ENCODE measurements at places on chromosomes 6 and 20.
A peak's percentile ranks its signal among the peaks of the same experiment; 100 is the strongest.

GRCh38 chr6:144123421-144123820 lies 26.9 kb upstream of the STX11 start:
- DNase-seq = no peak

- DNase-seq = no peak
Observed at GRCh38 chr6:75488033-75488432, 5.6 kb downstream of the FILIP1 start.

DNA sequence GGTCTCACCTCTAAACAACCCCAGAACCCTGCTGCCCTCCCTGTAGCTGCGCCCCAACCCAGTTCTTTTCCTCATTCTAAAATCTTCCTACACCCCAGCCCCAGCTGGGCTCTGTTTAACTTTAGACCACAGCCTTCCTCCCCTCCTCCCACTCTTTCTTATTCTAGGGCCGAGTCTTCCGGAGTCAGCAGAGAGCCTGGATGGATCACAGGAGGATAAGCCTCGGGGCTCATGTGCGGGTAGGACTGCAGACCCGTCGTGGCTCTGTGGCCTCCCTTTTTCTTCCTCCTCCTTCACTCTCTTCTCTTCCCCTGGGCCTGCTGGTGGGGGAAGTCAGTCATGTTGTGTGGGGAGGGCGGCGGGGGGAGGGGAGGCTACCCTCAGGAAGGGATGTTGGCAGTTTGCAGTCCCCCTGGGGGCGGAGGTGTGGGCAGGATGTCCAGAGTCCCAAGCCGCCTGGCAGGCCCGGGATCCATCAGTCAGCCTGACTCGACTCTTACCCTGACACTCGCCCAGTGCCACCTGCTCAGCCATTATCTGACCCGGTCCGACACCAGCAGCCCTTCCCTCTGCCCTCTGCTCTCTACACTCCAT lies 8.1 kb downstream of the CAPN11 start:
- no peak for DNase-seq

- peak; percentile 21 for DNase-seq
Observed at GRCh38 chr6:40845553-40845952, 193.5 kb downstream of the UNC5CL start.

DNA sequence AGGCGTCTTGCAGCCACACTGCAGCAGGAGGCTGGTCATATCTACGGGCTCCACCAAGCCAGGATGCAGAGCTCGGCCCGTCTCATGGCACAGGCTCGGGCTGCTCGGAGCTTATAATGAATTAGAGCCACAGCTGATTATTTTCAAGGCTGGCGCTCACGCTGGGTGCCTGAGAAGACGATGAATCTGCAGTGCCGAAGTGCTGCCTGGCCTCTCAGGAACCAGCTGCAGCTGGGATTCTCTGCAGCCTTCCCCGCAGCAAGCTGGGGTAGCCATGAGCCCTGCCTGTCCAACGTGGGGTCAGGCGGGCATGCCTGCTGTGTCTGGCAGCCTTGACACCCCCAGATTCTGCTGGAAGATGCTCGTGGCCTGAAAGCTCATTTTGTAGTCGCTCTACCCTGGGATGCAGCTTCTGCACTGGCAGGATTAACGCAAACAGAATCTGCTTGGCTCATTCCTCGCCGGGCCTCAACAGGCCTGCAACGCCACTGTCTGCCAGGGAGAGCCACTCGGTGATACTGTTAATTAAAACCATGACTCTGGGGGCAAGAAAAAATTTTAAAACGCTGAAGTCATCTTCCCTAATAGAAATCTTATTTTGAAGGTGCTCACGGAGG lies 104.3 kb downstream of the CDH26 start:
- DNase-seq = no peak

- no peak for DNase-seq
Observed at GRCh38 chr6:165936660-165937059, 231.0 kb downstream of the TBXT start.
